Effector memory CD4-positive, alpha-beta T cell (primary cell): ENCODE measurements at places on chromosomes 2 and 18.

- no peak for DNase-seq
Observed at GRCh38 chr2:172995323-172996244, 80.1 kb upstream of the MAP3K20 start.

GRCh38 chr2:160652236-160652635 lies 158.6 kb upstream of the RBMS1 start:
- peak; percentile 33 for DNase-seq

GRCh38 chr2:13021470-13021957 lies 304.8 kb downstream of the TRIB2 start:
- DNase-seq: no peak

DNA sequence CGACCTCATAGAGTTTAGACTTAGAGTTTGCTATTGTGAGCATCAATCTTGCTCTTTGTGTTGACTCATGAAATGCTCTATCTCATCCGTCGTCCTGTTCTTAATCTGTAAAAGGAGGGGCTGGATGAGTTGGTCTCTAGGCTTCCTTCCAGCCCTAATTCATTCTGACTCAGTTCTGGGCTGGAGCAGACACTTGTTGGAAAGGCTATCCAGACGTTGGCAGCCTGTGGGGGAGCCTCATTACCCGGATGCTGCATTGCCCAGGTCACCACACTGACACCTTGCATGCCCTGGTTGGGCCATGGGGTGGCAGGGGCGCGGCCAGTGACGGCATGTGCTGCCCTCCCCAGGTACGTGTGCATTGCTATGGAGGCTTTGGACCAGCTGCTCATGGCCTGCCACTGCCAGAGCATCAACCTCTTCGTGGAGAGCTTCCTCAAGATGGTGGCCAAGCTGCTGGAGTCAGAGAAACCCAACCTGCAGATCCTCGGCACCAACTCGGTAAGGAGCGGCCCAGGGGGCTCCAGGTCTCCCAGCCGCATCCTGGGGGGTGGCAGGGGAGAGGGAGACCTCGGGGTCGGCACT lies 61.5 kb downstream of the EFR3B start:
- DNase-seq: no peak

- DNase-seq: no peak
Observed at GRCh38 chr18:3234457-3234856, 13.1 kb upstream of the MYL12A start.

GRCh38 chr2:232333361-232334135 lies 45.0 kb upstream of the ALPP start:
- DNase-seq: no peak

DNA sequence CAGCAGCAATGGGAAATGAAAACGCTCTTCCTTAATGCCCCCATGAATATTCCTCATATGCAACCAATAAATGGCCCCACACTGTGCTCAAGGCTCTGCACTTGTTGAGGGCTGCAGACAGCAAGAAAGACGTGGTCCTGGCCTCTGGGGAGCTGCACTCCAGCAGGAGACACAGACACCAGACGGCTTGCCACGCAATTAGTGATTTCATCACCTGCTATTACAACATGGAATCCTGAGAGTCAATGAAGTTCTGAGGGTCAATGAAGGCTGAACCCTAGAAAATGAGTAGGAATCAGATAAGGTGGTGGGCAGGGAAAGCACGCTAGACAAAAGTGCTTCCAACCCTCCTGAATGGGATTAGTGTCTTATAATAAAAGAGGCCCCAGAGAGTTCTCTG lies 18.9 kb downstream of the CREG2 start:
- DNase-seq: no peak

DNA sequence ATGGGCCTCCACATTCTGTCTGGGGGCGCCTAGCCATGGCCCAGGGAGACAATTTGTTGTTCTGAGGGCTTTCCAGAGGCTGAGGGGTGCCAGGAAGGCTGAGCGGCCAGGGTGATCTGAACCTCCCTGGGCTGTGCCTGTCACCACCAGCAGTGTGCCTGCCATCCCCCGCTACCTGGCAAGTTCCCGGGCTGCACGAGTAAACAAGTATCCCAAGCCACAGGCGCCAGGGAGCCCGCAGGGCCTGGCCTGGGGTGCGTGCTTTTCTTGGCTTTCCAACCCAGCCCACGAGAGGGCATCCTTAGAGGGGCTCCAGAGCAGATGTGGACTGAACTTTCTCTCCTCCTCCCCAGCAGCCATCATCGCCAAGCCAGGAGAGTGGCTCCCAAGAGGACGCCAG lies 35.1 kb upstream of the B3GNT7 start:
- DNase-seq: no peak

GRCh38 chr2:23488584-23488983 lies 103.6 kb downstream of the KLHL29 start:
- DNase-seq: no peak

- DNase-seq: no peak
Observed at GRCh38 chr2:129880971-129881370, 98.5 kb upstream of the RAB6C start.

GRCh38 chr18:55579501-55580270 lies 8.3 kb downstream of the TCF4 start:
- DNase-seq: no peak

DNA sequence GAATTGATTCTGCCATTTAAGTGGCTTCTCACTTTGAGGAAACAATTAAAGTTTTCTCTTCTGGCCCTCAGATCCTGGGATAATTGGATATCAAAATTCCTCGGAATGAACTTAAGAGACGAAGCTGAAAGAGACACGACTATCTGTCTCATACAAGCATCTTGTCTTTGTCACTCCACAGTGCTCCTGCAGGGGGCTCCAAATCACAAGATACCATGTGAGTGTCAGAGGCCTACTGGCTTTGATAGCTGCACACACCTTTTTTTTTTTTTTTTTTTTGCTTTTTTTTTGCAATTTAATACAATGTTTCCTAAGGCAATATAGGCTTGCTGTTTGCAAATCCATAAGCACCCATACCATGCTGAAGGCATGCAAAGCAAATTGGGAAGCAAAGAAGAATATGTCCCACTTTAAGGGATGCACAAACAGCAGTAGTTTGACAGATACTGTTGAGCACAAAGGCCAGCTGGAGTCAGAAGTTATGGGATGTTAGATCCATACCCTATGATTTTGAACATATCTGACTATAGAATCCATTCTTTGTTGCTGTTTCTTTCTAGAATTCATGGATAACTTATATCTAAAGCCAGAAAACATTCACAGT lies 109.0 kb upstream of the CBLN2 start:
- DNase-seq: no peak

GRCh38 chr18:14124689-14125088 lies 7.5 kb downstream of the ZNF519 start:
- DNase-seq: no peak

DNA sequence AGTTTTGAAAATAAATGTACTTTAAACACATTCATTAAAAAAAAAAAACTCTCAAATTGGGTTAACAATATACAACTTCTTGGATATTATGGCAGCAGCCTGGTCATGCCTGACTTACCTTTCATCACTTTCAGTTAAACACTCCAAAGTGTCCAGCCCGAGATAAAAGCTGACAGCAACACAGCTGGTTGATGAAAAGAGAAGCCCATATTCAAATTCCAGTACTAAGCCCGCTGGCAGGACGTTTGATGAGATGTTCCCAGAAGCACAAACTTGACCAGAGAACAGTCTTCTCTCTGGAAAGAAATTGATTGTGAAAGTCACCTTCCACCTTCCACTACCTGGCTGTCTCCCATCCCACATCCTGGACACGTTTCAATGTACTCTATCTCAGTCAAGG lies 586.3 kb downstream of the TDRD15 start:
- no peak for DNase-seq

DNA sequence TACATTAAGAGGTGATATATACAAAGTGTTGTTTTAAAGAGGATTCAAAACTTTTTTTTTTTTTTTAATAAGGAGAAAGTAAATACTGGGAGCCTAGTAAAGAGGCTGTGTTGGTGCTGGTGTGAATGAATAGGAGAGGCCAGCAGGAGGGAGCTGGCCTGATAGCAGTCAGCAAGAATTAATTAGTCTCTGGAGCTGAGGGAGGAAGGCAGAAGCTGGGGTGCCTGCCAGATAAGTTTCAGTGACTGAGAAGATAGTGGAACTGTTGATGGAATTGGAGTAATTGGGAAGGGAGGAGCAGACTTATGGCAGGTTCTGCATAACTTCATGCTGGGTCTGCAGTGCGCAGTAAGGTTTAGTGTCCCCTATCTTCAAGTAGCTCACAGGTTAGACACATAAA lies 36.2 kb upstream of the SNORC start:
- no peak for DNase-seq

GRCh38 chr2:24861500-24861899 lies 58.5 kb downstream of the ADCY3 start:
- no peak for DNase-seq

DNA sequence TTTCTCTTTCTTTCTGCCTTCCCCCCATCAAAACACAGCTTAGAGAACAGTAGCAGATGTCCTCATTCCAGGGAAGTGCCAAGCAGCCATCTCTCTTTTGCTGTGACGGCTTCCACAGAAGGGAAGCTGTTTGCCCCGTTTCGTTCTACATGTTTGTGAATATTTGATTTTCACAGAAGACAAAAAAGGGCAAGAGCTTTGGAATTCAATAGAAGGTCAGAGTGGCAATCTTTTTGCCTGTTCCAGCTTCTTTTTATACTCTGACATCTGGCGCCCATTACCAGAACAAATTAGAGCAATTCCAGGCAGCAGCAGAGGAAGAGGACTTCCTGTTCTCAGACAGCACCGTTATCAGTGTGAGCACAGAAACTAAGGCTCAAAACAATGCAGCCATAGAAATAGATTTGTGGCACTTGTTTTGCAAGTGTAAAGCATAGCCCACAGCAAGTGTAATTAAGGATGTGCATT lies 79.0 kb upstream of the CDH19 start:
- DNase-seq: no peak

DNA sequence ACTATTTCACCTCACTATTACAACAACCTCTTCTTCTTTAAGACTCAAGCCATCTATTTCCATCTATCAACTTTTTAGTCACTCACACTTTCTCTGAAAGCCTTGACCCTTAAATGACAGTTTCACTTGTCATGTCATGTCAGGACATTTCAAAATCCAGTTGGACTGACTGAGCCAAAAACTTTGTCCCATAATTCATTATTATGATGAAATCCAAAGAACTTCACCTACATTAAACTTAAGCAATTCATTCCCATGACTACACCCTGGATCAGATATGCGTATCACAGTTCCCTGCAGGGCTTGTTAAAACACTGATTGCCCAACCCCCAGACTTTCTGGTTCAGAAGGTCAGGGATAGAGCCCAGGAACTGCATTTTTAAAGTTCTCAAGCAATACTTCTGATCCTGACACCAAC lies 26.5 kb downstream of the LDAH start:
- no peak for DNase-seq

- DNase-seq: no peak
Observed at GRCh38 chr2:159243529-159243928, 43.0 kb downstream of the WDSUB1 start.

DNA sequence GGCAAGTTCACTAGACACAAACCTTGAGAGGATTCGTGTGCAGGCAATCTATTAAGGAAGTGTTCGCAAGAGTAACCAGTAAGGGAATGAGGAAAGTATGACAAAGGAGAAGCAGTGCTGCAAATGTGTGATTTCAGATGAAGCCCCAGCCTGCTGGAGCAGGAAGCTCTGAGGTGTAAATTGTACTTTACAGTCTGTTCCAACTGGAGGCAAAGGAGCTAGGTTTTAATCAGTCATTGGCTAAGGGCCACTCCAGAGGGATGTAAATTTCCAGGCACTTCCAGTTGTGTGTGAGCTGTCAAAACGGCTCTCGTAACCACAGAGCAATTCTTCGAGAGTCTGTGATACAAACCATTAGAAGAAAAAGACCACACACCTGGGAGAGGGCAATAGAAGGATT lies 359.5 kb upstream of the FAM98A start:
- no peak for DNase-seq

DNA sequence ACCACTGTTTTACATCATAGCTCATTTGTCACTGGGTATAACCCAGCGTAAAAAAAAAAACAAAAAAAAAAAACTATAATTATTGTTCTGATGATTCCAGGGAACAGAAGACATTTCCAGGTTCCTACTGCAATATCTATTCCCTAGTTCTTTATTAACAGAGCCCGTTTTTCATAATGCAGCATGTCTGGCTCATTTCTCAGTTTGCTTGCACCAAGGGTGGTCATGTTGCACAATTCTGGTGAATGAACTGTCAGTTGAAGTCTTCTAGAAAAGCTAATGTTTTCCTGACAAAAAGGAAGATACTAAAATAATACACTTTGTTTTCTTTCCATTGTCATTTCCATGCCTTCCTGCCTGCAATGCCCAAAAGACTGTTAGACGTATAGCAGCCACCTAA lies 180.1 kb downstream of the RDH14 start:
- no peak for DNase-seq

DNA sequence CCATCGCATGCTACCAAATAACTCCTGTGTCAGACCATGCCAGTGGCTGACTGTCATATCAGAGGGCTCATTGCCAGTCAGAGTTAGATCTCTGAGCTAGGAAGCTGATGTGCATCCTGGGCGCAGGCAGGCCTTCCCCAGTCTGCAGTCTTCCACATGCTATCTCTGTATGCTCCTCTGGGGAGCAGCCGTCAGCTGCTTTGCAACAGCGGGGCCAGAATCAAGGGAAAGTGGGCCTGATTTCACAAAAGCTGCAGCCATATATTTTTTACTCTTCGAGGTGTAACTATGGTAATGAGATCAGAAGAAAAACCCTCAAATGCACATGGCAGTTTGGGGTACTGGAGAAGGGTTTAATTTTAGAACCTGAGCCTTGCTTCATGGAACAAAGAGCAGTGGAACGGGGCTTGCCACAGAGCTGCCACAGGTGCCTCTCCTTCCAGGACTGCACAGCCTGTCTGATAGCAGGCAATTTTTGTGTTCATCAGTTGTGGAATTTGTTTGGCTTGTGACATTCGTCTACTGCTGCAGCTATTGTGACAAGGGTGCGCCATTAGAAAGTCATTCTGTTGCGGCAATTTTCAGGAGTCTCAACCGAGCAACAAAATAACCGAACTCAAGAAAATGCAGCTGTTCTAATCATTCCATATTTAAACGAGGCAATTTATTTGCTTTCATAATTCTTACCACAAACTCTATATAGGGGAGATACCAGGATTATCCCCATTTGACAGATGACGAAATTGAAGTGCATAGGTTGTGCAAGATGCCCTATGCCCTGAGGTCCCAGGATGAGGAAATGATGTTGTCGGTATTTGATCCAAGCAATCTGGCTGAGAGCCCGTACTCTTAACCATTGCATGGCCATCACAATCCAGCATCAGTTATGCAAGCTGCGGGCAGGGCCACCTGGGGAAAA lies 109.6 kb upstream of the CYRIA start:
- DNase-seq: no peak

DNA sequence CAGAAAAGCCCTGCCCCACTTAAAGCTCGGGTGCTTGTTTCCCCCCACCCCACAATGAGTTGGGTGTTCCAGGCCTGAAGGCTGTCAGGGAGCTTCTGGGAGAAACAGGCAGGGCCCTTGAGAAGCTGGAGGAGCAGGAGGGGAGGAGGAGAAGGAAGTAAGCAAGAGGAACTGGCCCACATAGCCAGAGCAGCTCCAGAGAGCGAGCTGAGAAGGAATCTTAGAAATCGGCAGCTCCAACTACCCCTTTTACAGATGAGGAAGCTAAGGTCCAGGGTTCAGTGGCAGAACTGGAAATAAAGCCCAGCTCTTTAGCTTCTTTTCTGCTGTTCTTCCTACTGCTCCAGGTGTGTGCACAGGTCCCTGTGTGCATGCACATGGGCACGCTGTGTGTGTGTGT lies 12.7 kb upstream of the KCNK3 start:
- no peak for DNase-seq
